ENCODE measurements at places on chromosomes 5 and 9.

DNA sequence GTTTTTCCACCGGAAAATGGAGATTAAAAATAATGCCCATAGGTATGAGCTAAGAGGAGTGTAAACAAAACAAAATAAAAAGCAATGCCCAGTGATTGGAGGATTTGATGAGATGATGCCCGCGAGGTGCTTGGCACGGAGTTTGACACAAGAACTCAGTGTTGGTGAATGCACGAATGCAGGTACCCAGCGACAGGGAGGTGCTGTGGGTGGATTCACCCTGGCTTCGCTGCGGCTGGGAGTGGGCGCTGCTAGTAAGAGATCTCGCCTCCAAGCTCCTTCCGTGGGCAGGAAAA, 526 bp upstream of the STXBP1 start:
- no peak for DNase-seq

DNA sequence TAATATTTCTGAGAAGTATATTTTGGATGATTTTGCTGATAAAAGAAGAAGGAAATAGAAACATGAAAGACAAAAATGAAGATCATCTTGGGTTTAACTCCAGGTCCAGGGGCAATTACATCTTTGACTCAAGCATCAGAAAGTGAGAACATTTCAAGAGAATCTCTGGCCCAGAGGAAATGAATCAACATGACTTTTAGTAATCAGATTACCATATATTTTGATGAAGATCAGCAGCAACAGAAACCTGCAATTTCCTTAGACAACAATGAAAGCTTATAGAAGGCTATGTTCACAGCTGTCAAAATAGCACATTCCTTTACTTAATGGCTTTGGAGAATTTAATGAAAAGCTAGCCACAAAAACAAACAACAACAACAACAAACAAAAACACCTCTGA, 638.1 kb downstream of the EFNA5 start:
- no peak for DNase-seq

DNA sequence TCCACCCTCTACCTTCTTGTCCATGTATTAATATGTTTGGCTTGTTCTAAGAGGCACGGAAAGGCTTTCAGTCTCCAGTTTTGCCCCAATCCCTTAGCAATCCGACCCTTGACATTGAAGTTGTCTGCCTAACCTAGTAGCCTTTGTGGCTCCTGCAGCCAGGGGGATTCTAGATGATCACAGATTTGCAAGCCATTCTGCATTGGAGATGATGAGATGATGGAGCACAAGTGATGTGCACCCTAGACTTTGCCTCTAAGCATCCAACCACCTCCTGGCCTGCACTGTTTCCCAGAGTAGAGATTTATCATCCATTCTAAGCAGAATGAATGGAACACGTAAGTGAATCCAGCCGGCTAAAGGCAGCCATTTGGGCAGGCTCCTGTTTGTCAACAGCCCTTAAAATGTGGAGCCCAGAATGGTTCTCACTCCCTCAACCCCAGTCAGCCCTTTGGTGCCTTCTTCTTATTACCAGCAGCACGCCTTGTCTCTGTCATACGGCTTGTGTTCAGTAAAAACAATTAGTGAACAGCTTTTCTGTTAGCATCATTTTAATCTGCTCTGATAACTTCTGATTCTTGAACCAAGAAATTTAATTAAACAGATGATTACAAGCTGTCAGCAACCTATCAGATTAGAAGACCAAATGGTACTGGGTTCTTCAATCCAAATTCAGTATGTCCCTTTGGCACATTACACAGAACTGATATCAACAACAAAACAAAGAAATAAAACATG, 5.7 kb upstream of the TRAF1 start:
- no peak for DNase-seq

DNA sequence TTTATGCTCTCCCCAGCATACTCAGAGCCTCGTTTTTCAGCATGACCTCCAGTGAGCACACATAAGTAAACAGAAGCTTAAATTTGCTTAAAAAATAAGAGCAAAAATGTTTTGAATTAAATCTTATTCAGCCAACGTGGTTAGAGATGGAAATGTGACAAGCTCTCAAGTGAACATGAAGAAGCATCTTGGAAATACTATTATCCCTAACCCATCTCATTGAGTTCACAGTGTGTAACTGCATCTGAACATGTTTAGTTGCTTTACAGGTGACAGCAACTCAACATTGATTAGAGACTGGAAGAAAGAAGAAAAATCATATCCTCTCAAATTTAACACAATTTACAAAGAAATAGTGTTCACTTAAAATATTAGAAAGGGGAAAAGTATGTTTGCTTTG, 1785.1 kb downstream of the MAT2B start:
- no peak for DNase-seq

DNA sequence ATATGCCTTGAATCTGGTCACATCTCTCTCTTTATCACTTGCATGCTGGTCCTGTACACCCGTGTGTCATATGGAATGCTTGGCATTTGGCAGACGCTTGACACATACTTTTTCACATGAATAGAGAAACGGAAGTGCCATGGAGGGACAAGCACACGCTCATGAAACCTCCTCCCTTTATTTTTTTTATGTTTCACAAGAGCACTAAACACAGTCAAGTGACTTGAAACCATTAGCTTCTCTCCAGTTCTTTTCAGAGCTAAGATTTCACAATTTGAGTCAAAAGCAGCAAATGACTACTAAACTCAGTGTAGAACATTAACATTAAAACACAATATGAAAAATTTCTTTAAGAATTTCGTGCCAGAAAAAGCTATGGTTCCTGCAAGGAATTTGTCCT, 151.1 kb downstream of the DOCK2 start:
- DNase-seq = no peak

- no peak for DNase-seq
These were observed 64.0 kb upstream of the TUSC1 start for GRCh38 chr9:25742256-25742655.

DNA sequence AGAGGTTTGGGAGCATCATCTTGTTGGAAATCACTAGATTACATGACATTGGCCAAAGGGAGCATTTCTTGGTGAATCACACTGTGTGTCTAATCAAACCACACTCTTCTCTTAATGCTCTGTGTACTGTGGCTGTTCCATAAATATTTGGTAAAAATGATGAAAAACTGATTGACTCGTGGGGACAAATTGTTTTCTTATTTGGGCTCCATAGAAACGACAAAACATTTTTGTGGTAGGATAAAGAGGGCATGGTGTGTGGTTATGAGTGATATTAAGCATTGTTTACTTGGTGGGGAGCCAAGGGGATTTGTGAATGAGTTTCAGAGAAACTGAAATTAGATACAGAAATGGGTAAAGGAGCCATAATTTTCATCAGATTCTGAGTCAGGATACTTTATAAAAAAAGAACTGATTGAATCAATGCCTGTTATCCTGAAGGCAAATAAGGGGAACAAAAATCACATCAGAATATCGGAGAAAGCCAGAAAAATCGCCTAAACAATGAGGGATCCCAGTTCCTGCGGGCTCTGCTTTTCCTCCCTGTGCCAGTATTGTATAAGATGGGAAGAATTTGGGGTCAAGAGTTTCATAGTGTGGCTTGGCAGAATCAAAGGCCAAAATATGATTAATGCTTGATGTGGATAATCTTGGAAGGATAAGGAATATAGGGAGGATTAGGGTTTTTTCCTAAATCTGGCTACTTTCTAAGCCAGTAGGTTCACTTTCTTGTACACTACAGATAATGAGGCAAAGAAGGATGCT, 33.3 kb downstream of the FBXL7 start:
- DNase-seq = no peak

GRCh38 chr9:135328485-135329417, 150.8 kb upstream of the PPP1R26 start:
- peak; percentile 53 for DNase-seq

- peak; percentile 60 for DNase-seq
These were observed 889 bp downstream of the PDLIM4 start for GRCh38 chr5:132258102-132259068.

DNA sequence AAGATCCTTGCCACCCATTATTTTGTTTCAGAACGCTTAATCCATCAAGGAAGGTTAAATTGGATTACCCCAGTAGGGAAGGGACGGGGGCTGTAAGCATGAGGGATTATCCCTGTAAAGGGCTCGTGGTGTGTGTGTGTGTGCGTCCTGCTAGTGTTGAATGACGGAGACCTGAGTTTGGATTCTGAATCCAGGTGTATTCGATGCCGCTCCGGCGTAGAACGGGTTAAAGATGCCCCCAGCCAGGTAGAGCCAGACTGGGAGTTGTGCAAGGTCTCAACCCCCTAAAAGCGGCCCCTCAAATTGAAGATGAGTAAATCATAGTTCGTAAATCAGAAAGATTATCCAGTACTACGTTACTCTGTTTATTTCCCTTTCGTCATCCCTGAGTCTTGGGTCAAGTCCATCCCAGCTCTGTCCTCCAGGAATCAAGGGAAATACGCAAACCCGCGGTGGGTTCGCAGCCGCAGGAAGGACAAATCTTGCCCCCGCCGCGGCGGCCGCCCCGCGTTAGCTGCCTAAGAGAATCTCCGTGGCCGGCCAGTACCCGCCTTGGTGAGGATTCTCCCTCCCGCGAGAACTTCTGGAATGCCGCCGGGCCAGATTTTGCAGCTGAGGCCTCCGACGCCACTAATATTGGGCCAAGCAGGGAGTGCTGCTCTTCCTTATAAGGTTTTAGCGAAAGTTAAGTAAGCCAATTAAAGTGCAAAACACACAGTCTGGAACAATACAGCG, 586 bp upstream of the MTAP start:
- DNase-seq = peak; percentile 70

DNA sequence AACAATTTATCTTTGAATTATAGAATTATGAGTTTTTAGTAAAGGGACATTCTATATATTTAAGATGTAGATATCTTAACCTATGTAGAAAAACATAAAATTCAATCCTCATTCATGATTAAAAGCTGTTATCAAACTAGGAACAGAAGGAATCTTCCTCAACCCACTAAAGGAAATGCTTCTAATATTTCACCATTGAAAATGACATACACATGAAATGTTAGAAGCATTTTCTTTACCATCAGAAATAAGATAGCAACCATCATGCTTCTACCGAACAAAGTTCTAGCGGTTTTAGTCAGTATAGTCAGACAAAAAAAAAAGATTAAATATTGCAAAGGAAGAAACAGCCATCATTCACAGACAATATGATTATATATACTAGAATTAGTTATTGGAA, 32.2 kb downstream of the SHOC1 start:
- DNase-seq = no peak

DNA sequence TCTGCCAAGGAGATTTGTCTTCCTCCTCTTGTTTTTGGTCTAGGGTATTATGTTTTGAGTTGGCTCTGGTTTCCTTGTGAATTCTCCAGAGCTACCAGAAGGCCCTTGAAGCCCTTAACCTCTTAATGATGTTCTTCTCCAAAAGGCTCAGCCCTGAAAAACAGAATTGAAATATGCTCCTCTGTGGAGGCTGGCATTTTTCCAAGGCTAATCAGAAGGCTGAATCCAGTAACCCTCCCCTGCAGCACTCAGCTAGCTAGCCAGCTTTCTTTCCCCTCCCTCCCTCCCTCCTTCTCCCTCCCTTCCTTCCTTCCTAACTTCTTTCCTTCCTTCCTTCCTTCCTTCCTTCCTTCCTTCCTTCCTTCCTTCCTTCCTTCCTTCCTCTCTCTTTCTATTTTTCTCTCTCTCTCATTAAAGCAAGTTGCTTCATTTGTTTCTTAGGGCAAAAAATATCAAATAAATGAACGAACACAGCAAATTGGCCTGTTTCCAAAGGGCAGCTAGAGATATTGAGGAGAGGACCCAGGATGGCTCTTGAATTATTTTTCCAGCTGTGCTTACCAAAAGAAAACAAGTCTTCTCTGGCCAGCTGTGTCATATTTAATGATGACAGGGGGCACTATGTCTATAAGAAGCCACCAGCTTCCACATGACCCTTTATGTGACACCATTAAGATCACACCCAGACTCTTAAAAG, 38.7 kb downstream of the JAKMIP2 start:
- no peak for DNase-seq

- DNase-seq = no peak
These were observed 221.7 kb downstream of the KIAA0825 start for GRCh38 chr5:94396687-94397086.

DNA sequence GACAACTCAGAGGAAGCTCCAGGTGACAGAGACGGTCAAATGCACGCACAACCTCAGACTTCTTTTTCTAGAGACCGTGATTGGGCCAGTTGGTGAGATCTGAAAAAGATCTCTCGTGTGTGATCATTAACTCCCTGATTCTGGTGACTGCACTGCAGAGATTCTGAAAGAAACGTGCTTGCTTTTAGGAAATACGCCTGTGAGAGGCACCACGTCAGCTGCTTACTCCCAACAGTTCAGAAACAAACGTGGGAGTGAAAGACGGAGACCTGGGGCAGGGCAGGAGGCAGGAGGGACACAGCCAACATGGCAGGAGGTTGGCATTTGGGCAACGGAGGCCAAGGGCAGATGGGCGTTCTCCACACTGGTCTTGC, 15.9 kb downstream of the SLC12A7 start:
- DNase-seq = no peak

DNA sequence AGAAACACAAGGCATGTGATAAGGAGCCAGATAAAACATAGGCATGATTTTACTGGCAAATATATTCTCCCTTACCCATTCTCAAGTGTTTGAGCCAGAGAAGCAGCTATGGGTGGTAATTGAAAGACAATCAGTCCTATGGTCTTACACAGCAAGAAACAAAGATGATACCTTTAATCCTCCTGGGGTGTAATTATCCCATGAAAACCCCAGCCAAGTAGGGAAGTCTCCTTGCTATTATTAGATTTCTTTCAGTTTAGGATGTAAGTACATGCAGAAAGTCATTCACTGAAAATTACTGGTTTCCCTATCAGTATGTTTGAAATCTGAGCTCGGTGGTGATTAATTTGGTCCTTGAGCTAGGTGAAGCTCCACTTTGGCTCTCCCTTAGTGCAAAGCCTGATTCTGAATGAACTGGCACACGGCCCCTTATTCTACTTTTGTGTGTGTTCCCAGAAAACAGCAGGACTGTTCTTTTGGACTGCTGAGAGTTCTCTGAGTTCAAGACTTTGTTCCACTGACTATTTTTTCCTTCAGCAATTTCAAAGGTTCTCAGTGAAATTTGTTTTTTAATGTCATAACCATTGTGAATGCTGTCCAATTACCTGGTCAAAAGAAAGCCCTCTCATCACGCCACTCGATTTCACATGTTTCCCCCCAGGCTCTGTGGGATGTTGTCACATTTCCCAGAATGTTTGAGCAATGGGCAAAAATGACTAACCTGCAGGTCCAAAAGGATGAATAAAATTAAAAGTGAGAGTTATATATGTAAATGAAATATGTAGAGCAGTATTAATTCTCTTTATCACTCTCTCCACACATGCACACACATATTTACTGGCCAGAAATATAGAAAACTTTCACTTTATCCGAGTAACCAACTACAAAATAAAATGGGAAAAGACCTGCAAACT, 343.0 kb downstream of the RAB3C start:
- no peak for DNase-seq

GRCh38 chr5:61245936-61246335, 83.7 kb upstream of the SMIM15 start:
- DNase-seq = no peak

DNA sequence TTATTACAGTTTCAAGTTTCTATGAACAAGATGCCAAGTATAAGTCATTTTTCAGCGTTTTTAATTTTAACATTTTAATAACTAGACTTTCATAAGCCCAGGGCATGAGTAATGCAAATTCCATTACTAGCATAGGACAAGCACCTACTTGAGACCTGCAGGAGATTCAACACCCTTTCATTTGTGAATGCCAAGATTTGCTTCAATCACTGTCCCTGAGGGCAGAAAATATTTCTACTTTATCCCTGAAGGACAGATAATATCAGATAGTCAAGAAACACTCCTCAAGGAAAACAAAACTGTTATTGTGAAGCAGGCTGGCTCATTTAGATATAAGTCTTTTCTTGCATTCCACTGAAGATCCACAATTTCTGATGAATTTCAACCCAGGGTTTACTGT, 27.7 kb upstream of the ZNF622 start:
- DNase-seq = no peak

GRCh38 chr5:88677943-88678769, 204.8 kb downstream of the MEF2C start:
- DNase-seq = no peak
